ENCODE measurements at places on chromosomes 16 and 17.
A peak's percentile ranks its signal among the peaks of the same experiment; 100 is the strongest.

DNA sequence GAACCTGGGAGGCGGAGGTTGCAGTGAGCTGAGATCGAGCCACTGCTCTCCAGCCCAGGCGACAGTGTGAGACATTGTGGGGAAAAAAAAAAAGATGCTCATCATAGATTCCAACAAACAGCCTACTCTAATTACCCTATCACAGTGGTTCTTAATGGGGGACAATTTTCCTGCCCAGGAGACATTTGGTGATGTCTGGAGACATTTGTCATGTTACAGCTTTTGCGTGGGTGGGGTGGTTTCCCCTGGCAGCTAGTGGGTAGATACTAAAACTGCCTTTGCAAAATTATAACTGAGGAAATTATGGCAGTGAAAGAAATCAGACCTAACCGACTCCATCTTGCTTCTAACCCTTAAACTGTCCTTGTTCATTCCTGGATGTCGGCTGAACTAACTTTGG, 92.5 kb upstream of the RBL2 start:
- no peak for DNase-seq

GRCh38 chr17:68431661-68432071, 25.6 kb downstream of the WIPI1 start:
- DNase-seq, result no peak

DNA sequence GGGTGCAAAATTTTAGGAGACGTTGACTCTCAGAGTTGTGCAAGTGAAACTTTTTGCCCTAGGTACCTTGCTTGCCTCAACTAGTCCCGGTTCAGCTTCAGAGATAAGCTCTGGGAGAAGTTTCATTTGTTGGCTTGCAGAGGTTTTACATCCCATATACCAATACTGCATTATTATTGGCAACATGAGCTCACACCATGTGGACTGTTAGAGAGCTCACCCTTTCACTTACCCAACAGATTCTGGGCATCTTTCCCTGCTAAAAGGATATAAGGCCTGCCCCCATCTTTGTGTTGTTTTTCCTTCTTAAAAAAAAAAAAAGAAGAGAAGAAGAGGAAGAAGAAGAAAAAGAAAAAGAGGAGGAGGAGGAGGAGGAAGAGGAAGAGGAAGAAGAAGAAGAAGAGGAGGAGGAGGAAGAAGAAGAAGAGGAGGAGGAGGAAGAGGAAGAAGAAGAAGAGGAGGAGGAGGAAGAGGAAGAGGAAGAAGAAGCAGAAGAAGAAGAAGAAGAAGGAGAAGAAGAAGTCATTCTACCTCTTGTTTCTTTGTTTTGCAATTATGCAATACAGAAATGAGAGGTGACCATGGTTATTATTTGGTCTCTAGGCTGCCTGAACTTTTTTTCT, 292.6 kb upstream of the IRX3 start:
- no peak for DNase-seq

DNA sequence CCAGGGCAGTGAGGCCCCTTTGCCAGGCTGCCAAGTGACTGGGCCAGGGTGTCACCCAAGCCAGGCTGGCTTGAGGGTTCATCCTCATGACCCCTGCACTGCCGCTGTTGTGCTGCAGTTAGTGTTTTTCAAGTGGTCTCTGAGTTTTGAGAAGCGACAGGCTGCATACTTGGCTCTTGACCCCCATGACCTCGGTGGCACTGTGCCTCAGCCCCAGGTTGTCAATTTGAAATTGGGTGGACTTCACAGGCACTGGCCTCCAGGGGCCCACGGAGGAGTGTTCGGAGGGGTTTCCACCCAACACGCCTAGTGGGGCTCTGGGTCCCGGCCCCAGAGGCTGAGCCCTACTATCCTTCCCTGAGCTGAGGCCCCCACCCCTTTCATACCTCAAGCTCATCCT, 42.7 kb downstream of the DHRS7B start:
- no peak for DNase-seq

- no peak for DNase-seq
Measured at GRCh38 chr16:50498431-50499155, 49.6 kb upstream of the NKD1 start.

DNA sequence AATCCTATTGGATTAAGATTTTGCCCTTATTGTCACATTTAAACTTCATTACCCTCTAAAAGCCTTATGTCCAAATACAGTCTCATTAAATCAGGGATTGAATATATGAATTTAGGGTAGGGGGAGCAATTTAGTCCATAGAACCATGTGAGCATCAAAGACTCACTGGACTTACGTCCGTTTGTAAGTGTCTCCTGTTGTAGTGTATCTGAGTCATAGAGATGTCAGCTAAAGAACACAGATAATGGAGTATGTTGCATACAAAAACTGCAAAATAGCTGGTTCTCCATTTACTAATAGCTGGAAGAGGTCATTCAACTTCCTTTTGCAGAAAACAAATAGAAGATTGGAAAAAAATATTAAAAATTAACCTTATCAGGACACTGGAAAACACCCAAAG, 599.1 kb upstream of the SOX9 start:
- DNase-seq, result no peak

- DNase-seq, result peak; percentile 27
Measured at GRCh38 chr17:7213895-7214299, 5.7 kb downstream of the DLG4 start.

- DNase-seq, result no peak
Measured at GRCh38 chr16:85166281-85166680, 54.0 kb upstream of the CIBAR2 start.

GRCh38 chr17:37710344-37710886, 34.4 kb downstream of the HNF1B start:
- peak; percentile 36 for DNase-seq

GRCh38 chr17:62822080-62822904, 14.2 kb upstream of the MARCHF10 start:
- no peak for DNase-seq

DNA sequence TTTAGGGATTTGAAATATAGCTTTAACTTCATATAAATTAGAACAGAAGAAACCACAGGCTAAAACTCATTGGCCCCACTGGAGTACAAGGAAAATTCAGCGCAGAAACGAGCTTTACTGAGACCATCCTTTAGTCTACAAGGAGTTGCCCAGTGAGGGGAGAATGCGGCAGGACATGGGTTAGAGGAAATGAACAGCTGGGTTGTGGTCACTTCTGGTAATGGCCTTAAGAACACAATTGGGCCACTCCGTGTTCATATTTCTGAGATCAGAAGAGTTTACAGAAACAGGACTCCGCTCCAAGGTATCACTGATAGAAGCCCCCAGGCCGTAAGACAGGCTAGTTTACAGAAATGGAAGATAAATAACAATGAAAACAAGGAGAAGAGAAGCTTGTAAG, 188.3 kb downstream of the ZFHX3 start:
- no peak for DNase-seq

DNA sequence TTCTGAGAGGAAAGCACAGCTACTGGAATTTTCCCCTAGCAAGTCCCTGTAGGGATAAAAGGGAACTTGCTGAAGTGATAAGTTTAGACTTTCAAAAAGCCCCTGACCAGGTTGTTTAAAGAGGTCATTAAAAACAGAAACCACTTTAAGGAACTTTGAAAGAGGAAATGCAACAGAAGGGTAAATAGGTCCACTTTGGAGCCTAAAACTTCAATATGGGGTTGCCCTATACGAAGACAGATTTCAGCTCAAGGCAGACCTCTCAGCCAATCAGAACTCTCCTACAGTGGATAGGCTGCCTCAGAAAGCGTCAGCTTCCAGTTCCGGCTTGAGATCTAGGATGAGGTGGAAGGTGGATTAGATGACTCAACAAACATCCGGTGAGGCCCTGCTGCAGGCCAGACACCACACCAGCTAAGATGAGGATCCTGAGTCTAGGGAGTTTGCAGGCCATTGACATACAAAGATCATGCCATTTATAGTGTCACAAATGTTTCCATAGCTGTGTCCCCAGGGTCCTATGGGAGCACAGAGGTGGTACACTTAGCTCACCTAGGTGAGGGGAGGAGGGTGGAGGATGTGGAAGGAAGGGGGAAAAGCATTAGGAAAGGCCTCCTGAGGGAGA, 7.9 kb upstream of the MFSD6L start:
- peak; percentile 78 for DNase-seq

DNA sequence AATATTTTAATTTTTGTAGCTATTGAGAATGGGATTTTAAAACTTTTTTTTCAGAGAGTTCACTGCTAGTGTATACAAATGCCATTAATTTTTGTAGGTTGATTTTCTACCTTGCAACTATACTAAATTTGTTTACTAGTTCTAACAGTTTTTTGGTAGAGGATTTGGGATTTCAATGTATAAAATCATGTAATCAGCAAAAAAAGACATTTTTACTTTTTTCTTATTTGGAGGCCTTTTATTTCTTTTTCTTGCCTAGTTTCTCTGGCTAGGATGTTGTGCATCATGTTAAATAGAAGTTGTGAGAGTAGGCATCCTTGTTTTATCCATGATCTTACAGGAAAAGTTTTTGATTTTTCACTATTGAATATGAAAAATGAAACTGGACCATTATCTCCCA, 602.9 kb upstream of the KIF2B start:
- DNase-seq, result no peak

DNA sequence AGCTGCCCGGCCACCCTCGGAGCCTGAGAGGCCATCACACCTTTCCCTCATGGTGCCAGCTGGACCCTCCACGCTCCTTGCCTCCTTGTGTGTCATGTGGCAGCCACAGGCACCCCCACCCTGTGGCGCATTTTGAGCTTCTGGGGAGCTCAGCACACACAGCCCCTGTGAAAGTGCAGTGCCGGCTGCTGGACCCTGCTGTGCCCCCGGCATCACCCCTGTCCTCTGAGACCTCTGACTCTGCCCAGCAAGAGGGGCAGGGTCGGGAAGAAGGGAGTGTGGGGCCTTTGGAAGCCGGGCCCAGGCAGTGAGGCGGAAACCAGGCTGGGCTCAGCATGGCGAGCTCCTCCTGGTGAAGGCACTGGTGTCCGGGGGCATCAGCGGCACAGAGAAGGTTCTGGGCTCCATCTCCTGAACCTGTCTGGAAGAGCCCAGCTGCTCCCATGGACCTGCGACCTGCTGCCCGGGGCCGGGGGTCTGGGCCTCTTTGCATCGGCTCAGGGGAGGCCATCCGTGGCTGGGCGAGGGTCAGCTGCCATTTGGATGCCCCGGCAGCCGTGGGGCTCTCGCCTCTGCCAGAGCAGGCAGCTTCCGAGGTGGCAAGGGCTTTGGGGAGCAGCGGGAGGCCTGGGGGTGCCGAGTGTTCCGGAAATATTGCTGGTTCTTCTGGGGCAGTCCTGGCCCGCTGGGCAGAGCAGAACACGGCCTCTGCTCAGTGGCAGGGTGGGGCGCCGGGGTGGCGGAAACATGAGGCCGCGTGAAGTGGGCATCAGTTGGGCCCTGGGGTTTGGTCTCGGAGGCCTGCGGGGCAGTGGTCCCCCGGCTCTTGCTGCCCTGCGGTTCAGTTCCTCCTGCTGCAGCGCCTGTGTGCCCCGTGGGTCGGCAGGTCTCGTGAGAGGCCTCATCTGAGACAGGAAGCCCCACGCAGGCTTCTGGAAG, 17.9 kb downstream of the CENPX start:
- no peak for DNase-seq

- no peak for DNase-seq
Measured at GRCh38 chr17:58242171-58242784, 3.9 kb downstream of the LPO start.

DNA sequence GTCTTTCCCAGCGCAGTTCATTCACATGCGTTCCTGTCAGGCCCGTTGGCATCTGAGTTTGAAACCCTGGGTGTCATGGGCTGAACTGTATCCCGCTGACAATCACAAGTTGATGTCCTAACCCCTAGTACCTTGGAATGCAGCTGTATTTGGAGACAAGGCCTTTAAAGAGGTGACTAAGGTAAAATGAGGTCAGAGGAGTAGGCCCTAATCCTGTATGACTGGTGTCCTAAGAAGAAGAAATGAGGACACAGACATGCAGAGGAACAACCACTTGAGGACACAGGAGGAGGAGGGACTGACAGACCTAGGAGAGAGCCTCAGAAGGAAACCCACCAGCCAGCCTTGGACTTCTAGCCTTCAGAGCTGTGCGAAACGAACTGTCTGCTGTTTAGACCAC, 33.1 kb downstream of the TRPV2 start:
- DNase-seq, result no peak

GRCh38 chr17:58960068-58960467, 146.6 kb downstream of the TRIM37 start:
- peak; percentile 26 for DNase-seq

- DNase-seq, result no peak
Measured at GRCh38 chr16:87757841-87758426, 7.9 kb downstream of the KLHDC4 start.

GRCh38 chr17:73814075-73814474, 169.8 kb upstream of the SDK2 start:
- DNase-seq, result no peak

- DNase-seq, result no peak
Measured at GRCh38 chr16:26747760-26748159, 319.0 kb upstream of the C16orf82 start.

DNA sequence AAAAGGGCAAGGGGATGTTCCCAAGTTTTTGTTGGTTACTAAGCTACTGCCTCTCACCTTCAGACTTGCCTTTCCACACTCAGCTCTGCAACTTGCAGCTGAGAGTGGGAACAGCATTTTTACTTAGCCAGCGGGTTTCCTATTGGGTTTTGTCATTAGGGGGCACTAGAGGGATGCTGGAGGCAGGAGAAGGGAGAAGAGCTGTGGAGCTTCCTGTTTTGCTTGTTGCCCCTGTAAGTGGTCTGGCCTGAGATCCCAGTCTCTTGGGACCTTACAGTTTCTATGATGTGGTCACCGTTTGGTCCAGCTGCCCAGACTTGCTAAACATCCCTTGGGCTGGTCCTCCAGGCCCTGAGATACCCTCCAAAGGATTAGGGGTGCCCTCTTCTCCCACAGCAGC, 209.6 kb upstream of the NLRP1 start:
- DNase-seq, result no peak

- DNase-seq, result no peak
Measured at GRCh38 chr16:1745900-1746692, 25.2 kb downstream of the NME3 start.

GRCh38 chr16:54632322-54633220, 298.1 kb upstream of the IRX5 start:
- DNase-seq, result no peak

- no peak for DNase-seq
Measured at GRCh38 chr17:58913971-58914769, 158.5 kb downstream of the PPM1E start.

DNA sequence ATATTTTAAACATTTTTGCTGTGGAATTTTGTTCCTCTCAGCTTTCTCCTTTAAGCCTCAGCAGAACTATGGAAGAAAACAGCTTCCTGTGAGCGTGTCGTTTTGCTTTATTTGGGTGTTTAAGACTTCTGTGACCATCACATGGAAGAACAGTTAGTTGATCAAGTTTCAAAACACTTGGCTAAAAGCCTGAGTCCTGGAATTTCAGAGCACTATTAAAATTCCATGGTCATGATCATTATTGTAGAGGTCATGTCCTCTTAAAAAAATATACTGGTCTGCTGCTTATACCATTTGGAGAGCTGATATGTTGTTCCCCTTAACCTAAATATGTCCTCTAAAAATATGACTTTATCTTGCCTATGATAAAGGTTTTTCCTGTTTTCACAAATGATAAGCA, 12.6 kb upstream of the CDR2 start:
- no peak for DNase-seq

GRCh38 chr16:83830091-83830768, 22.5 kb downstream of the HSBP1 start:
- no peak for DNase-seq

All from HL-60 (cell line).